Stomach (tissue), 19 donors: ENCODE measurements at places on chromosomes 6 and 20. TPM values are rescaled to one million over a fixed set of nuclear protein-coding genes. Genes with fewer than 3 reads are reported as not detected.

CAGE1 gene
- total RNA-seq: not detected

BACH2 gene
- total RNA-seq: 10.8 TPM

PKIG gene
- total RNA-seq: 18.7 TPM

TMEM170B gene
- total RNA-seq: 8.0 TPM

LTV1 gene
- 18.3 TPM for total RNA-seq
